ENCODE measurements at places on chromosomes 5 and 9. TPM values are rescaled to one million over a fixed set of nuclear protein-coding genes. Genes with fewer than 3 reads are reported as not detected.

Gene SNCAIP
- 2.9 TPM for total RNA-seq

Gene EMB
- 14.6 TPM for total RNA-seq

Gene FBXL7
- total RNA-seq, result 19.8 TPM

Gene FBLL1
- total RNA-seq, result 0.21 TPM

Gene IFNA14
- total RNA-seq, result not detected

Gene SPATA31E1
- total RNA-seq, result not detected

Gene PRLR
- 2.1 TPM for total RNA-seq

Gene WNT8A
- not detected for total RNA-seq

Gene SLC6A19
- total RNA-seq, result not detected

Gene IL6ST
- total RNA-seq, result 261 TPM

Gene OGN
- 17.4 TPM for total RNA-seq

Gene SLC46A2
- not detected for total RNA-seq

Gene GGTA1
- 19.3 TPM for total RNA-seq

Gene CCNB1
- total RNA-seq, result 3.0 TPM

Gene AK6
- total RNA-seq, result 36.1 TPM

Gene CRHBP
- total RNA-seq, result 0.32 TPM

Gene PCSK5
- total RNA-seq, result 7.9 TPM

Gene BTNL3
- 0.13 TPM for total RNA-seq

Gene MED7
- 9.4 TPM for total RNA-seq

Gene GRM6
- total RNA-seq, result not detected

Gene TTC16
- total RNA-seq, result 0.09 TPM

Gene SPATA31D1
- not detected for total RNA-seq

Gene FOXE1
- total RNA-seq, result not detected

Gene GPR150
- total RNA-seq, result 0.10 TPM

Gene NRG2
- total RNA-seq, result 1.1 TPM

Gene DBH
- total RNA-seq, result not detected

Gene C5orf58
- total RNA-seq, result not detected

Gene OR1L6
- not detected for total RNA-seq

Gene LHX2
- total RNA-seq, result not detected

Gene SUSD3
- 1.6 TPM for total RNA-seq

Gene PCDHA9
- 0.03 TPM for total RNA-seq

Gene ARHGEF28
- total RNA-seq, result 2.6 TPM

Gene CDC20B
- total RNA-seq, result not detected

Gene OR1Q1
- not detected for total RNA-seq

Gene FAM151B
- 2.9 TPM for total RNA-seq

Gene CYSTM1
- total RNA-seq, result 74.6 TPM

Gene CDX1
- not detected for total RNA-seq

Gene SPINK6
- total RNA-seq, result not detected

Gene SPATA31D4
- not detected for total RNA-seq

Gene QRFP
- not detected for total RNA-seq

Gene HAVCR1
- total RNA-seq, result 0.21 TPM

Gene FCHO2
- 25.6 TPM for total RNA-seq

Gene ASS1
- 88.1 TPM for total RNA-seq

Gene LRRC70
- total RNA-seq, result 2.0 TPM

Gene PHF24
- total RNA-seq, result 0.32 TPM

Gene CCL28
- total RNA-seq, result 1.6 TPM

Gene GDNF
- 0.18 TPM for total RNA-seq

Gene TMC1
- total RNA-seq, result not detected

Gene C9orf152
- not detected for total RNA-seq

Gene CLIC3
- 2.6 TPM for total RNA-seq

Gene NME5
- 1.9 TPM for total RNA-seq

Gene CCDC192
- not detected for total RNA-seq

Gene GPR151
- total RNA-seq, result not detected

Gene TMEM141
- 81.1 TPM for total RNA-seq

Gene PCDHA3
- 0.06 TPM for total RNA-seq

Gene CD274
- total RNA-seq, result 7.3 TPM

Gene ABO
- total RNA-seq, result 1.7 TPM

All from left cardiac atrium (tissue), 4 donors.